ENCODE measurements at places on chromosomes 1 and 21.

- no peak for DNase-seq
These were observed 1770.9 kb downstream of the BRINP3 start for GRCh38 chr1:188706742-188707141.

DNA sequence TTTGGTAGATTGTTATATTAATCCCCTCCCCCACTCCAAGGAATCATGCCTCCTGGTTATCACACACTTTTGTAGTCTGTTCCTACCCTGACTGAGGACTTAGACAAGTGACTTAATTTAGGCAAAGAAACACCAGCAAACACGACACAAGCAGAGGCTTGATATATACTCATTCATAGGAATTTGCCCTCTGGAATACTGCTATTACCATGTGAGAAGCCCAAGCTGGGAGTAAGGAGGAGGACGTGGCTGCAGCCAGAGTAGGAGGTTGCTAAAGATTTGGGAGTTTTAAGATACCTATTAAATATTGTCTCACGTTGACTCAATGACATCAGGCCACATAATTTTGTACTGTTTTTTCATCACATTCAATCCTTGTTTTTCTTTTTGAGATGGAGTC is 100.2 kb downstream of the LRRC53 start:
- no peak for DNase-seq

DNA sequence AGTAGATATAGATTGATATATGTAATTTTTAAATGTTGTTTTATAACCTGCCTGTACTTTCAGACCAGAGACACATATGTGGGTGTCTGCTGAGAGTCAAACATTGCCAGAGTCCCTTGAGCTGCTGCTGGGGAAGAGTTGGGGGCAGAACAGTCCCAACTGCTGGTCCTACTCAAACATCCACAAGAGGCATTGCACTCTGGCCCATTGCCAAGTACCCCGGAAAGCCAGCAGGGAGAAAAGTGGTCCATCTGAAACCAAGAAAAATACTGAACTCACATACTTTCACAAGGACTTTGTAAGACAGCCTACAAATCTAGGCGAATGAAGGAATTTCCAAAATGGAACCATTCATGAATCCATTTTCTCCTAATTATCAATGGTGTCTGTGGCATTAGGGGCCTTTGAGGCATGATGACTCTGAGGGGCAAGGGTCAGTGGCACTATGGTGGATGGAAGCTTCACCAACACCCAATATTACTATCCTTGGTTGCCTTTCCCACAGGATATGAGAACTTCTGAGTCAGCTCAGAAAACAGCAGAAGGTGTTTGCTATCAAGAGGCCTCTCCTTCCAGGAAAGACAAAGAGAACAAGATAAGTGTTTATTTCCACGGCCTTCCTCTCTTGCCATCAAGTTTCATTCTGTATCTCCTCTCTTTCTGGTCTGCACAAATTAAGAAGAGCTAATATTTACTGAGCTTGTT is 7.3 kb upstream of the TBX15 start:
- no peak for DNase-seq

DNA sequence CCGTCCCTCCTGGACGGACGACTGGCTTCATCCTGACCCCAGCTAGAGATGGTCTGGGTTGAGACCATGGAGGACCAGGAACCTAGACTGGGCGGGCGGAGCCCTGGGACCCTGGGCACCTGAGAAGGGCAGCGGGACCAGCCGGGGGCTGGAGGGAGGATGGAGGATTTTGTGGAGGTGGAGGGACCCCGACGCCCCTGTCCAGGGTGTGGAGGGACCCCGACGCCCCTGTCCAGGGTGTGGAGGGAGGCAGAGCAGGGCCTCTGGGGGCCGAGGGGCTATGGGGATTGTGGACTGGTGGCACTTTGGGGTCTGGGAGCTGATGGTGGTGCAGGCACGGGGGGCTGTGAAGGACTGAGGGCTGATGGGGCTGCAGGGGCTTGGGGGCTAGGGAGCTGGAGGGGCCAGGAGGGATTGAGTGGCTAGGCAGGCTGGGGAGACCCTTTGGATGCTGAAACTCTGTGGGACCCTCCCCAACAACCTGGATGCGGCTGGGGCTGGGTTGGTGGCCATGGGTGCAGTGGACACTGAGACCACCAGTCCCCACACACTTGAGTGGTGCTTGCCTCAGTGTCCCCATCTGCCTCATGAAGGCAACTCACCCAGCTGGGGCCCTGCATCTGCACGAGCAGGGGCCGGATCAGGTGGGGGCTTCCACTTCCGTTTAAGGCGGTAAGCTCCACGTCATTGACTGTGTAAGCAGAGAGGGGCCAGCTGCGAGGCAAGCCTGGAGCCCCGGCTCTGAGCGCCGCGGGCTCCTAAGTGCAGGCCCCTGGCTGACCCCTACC is 7.4 kb downstream of the GJC2 start:
- DNase-seq = no peak

GRCh38 chr1:107683191-107683657 is 281.8 kb downstream of the VAV3 start:
- DNase-seq = no peak

GRCh38 chr1:167212025-167212424 is 8.7 kb upstream of the POU2F1 start:
- no peak for DNase-seq

- DNase-seq = no peak
These were observed 27.5 kb downstream of the RNF19B start for GRCh38 chr1:32937061-32937460.

DNA sequence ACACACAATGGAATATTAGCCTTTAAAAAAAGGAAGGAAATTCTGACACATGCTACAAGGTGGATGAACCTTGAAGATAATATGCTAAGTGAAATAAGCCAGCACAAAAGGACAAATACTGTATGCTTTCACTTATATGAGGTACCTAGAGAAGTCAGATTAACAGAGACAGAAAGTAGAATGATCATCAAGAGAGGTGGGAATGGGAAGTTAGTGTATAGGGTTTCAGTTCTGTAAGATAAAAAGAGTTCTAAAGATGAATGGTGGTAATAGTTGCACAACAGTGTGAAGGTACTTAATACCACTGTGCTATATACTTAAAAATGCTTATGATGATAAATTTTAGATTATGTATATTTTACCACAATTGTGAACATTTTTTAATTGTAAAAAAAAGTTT is 7.2 kb downstream of the RPAP2 start:
- DNase-seq = no peak

GRCh38 chr1:164233149-164233548 is 325.8 kb upstream of the PBX1 start:
- DNase-seq = no peak

DNA sequence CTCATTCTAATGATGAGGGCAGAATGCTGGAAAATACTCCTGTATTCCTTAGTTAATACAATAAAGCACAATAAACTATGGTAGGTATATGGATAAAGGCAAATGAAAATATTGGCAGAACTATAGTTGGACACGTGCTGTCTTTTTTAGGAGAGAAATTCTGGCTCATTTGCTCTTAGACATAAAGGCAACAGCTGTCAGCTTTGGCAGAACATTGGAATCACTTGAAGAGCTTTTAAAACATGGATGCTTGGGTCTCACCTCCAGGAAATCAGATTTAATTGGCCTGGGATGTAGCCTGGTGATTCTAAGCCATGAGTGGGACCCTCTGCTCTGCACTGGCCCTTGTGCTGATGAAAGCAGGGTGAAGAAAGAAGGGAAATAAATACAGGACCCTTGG is 9.9 kb downstream of the CRP start:
- no peak for DNase-seq

DNA sequence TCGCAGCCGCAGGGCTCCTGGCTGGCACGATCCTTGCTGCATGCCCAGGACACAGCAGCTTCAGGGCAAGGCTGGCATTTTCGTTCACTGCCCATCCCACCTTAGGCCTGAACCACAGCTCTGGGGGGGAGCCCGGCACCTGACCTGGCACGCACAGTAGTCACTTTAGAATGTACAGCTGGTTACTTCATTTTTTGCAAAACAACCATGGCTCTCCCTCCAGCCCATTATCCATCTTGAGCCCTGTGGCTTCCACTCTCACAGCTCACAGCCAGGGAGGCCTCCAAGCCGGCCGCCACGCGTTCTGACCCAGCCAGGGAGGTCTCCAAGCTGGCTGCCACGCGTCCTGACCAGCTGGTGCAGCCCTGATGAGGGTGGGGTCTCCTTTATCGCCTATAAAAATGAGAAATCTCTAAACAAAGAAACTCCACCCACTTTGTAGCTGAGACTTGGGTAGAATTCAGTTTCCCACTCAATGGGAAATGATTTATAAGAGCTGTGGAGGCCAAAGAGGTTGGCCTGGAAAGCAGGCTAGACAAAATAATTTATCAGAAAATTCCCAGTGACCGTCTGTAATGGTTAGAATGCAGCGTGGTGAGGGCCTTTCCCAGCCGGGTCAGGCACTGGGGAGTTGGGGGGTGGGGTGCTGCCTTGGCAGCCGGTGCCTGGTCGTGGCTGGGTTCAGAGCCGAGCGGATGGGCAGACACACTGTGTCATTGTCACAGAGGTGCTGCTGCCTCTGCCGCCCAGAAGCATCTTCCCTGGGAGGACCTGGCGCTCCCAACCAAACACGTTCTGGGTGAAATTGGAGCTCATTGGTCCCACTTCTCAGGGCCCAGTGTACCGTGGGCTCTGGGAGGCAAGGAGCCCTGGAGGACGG is 54.6 kb upstream of the ACTRT2 start:
- DNase-seq = no peak
